ENCODE measurements at places on chromosomes 3 and 15.

GRCh38 chr3:46927718-46928073 is 48.8 kb downstream of the CCDC12 start:
- DNase-seq: no peak

DNA sequence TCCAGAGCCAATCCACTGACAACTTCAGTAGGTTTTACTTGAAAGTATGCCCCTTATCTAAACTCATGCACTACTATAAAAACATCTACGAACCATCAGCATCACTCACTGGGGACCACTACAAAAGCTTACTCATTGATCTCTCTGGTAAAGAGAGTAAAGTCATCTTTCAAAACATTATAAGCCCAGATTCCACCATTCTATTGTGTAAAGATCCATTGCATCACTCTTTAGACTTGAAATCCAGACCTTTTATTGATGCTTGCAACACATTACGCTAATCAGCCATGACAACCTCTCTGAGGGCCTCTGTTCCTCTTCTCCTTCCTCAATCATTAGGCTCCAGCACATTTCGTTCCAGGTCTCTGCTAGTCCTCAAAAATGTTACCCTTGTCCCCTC is 248.9 kb upstream of the WNT5A start:
- no peak for DNase-seq

- DNase-seq: no peak
Observed at GRCh38 chr15:80989081-80989517, 520 bp downstream of the MESD start.

DNA sequence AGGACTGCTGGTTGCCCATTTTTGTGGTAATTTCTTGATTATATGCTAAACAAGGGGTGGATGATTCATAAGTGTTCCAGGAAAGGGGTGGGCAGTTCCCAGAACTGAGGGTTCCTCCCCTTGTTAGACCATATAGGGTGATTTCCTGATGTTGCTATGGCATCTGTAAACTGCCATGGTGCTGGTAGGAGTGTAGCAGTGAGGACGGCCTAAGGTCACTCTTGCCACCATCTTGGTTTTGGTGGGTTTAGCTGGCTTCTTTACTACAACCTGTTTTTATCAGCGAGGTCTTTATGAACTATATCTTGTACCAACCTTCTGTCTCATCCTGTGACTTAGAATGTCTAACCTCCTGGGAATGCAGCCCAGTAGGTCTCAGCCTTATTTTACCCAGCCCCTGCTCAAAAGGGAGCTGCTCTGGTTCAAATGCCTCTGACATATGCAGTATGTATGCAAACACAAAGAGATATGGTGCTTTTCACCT is 46.2 kb downstream of the C3orf38 start:
- no peak for DNase-seq

GRCh38 chr15:69793431-69793780 is 304.3 kb downstream of the TLE3 start:
- no peak for DNase-seq

DNA sequence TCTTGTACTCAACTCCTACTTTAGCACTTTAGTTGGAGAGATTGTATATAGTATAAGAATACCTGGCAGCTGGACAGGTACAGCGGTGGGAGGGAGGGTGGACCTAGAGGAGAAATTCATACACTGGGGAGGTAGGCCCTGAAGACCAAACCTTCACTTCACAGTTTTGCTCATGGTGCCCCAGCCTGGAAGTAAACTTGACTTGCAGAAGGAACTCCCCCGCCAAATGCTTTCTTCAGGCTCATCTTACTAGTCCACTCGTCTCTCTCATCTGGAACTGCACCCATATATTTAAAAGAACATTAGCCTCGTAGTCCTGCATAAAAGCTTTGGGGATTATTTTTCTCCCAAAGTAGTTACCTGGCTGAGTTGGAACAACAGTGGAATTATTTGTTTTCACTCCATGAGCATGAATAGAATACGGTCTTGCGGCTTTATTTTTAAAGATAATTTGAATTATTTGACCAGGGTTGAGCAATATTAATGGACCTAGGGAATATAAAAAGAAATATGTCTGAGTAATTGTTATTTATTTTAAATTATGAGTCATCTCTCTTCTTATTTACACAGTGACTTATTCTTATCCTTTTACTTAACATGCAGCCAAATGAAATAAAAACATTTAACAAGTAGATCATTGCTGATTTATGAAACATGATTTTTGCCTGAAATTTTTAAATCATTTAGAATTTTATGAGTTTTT is 25.5 kb upstream of the CP start:
- no peak for DNase-seq

GRCh38 chr3:107116251-107116650 is 261.0 kb upstream of the CCDC54 start:
- no peak for DNase-seq

DNA sequence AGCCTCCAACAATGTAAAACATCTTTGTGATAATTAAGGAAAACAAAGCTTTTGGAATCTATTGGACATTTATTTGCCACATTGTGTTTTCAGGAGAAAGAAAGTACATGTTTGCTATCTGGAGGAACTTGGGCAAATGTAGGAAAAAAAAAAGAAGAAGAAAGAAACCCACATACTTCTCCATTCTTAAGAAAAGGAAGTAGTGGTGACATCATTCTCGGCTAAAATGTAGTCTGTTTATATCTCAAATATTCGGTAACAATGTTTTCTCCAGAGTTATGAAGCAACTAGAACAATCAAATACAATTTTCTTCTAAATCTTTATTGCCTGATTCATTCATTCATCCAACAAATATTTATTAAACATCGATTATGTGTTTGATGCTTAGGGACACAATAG is 2.3 kb upstream of the TGFBR2 start:
- DNase-seq: no peak

DNA sequence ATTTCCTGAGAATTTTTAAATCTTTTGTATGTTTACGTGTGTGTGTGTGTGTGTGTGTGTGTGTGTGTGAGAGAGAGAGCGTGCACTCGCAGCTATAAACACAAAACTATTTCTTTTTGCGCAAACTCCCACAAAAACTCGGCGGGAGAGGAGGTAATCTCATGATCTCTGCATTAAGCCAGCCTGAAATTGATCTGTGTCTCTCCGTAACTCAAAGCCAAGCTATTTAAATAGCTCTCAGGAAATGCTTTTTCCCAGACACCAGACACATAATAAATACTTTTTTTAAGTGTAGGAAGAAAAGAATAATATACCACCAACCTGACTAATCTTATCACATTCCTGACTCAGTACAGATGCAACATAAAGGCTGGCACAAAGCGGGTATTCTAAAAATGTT is 226.8 kb downstream of the MAGI1 start:
- no peak for DNase-seq

- no peak for DNase-seq
Observed at GRCh38 chr3:5294356-5294755, 106.8 kb downstream of the EDEM1 start.

- no peak for DNase-seq
Observed at GRCh38 chr3:4426261-4426781, 40.7 kb downstream of the SUMF1 start.

DNA sequence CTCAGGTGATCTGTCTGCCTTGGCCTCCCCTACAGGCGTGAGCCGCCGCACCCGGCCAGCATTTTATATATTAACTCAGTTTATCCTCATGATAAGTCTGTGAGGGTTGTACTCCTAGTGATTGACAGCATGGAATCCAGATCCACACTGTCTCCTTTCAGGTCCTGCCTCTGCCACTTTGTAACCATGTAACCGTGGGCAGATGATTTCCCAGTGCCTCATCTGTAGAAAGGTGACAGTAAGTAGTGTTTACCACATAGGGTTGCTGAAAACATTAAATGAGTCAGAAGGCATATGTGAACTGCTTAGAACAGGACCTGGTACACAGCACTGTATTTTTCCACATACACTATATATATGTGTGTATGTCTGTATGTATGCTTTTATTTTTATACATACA is 2.4 kb downstream of the FYTTD1 start:
- DNase-seq: no peak

GRCh38 chr3:155007729-155008128 is 72.4 kb upstream of the MME start:
- DNase-seq: no peak

DNA sequence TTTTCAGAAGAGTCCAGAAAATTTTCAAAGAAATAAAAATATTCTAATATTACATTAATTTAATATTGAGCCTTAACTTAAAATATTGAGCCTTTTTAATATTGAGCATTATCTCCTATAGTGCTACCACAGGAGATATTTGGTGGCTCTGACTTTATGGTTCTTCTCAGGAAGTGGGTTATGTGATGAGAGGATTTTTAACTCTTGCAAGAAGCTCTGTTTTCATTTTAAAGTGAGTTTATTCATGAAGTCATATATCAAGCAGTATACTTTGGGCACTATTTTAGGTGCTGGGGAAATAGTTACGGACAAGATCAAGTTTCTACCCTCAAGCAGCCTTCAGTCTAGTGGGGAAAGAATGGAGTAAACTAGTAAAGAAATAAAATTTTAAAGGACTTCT is 13.4 kb upstream of the MBNL1 start:
- DNase-seq: no peak

DNA sequence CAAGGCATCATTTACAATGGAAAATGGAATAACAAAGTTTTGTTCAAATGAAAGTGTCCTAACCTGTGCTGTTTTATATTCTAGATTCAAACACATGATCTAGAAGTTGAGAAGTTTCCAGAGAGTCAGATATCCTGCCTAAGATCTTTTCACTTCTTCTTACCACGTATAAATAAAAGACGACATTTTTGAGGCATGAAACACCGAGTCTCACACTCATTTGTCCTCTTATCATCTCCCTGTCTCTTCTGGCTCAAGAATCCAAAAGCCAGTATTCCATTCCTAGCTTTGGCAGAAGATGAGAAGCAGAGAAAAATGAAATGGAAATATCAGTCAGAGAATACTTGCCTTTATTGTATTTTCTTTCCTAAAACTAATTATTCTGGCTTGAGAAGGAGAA is 738.6 kb upstream of the NR2F2 start:
- DNase-seq: no peak

- DNase-seq: no peak
Observed at GRCh38 chr3:50320853-50321335, 1.7 kb downstream of the HYAL2 start.

GRCh38 chr3:100865442-100865841 is 127.8 kb downstream of the ABI3BP start:
- no peak for DNase-seq
